Mammary epithelial cell (primary cell): ENCODE measurements at places on chromosomes 5 and 9.

GRCh38 chr5:91119217-91119616 is 263.9 kb downstream of the ARRDC3 start:
- DNase-seq: no peak

GRCh38 chr5:124030043-124030491 is 518.1 kb downstream of the CSNK1G3 start:
- DNase-seq: no peak

DNA sequence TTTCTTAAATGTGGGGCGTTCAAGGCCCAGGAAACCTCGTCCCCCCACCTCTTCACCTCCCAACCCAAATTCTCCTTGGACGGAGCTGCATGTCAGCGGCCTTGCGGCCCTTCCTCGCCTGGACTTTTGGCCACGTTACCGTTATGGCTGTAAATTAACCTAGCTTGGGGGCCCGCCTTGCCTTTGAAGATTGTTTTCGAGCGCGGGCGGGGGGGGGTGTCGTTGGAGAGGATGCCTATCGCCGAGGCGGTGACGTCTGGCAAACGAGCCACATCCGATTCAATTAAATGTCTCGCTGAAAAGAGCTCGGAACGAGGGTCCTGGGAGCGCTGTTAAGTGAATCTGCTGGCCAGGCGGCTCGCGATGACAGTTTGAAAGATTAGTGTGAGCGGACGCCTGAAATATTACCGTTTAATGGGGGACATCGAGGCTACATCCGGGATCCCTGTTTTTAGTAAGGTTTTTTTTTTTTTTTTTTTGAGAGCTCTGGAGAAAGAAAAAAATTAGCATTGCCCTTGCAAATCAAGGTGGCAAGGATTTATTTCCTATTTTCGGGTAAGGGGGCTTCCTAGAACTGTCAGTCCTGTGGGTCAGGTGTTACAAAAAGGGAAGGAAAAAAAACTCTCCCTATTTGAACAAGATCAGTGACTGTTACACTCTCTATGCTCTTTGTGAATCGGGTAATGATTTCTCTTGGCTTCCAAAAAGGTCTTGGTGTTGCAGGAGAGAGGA is 2.3 kb upstream of the NKX2-5 start:
- no peak for DNase-seq

DNA sequence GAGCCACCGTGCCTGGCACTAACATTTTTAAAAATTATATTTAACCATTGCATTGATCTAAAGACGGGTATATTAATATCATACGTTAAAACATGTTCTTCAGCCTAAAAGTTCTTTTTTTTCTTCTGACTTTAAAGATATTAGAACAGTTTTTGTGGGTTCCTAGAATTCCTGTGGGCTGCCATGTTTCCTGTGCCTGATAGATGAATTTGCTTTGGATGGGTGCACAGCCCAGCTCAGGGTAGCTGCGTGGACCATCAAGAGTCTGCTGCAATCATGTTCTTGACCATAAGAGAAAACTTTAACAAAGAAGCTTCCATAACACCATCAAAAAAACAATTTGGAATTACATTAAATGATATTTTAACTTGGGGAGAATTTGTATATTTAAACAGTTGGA is 2.4 kb upstream of the LAMC3 start:
- no peak for DNase-seq

GRCh38 chr5:35668794-35669193 is 51.1 kb downstream of the SPEF2 start:
- no peak for DNase-seq

- DNase-seq: no peak
Observed at GRCh38 chr9:87618226-87618625, 107.7 kb upstream of the CTSL start.

GRCh38 chr9:83219924-83220438 is 157.0 kb upstream of the RASEF start:
- DNase-seq: peak; percentile 20

DNA sequence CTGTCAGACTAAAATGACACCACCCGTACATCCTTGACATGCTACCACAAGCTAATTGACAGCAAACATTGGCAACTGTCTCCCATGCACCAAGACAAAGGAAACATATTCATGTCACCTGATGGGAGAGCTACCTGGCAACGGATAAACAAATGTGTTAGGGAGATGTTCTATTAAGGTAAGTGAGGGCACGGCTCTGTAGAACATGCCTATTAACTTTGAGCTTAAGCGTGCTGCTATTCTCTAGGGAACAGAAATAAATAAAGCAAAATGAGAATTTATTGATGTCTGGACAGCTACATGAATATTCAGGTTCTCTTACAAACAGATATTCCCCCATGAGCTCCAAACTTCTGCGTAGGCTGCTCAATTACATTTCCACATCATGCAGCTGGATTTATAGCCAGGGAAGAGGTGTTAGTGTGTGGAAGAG is 361.4 kb upstream of the RFX3 start:
- DNase-seq: peak; percentile 17

DNA sequence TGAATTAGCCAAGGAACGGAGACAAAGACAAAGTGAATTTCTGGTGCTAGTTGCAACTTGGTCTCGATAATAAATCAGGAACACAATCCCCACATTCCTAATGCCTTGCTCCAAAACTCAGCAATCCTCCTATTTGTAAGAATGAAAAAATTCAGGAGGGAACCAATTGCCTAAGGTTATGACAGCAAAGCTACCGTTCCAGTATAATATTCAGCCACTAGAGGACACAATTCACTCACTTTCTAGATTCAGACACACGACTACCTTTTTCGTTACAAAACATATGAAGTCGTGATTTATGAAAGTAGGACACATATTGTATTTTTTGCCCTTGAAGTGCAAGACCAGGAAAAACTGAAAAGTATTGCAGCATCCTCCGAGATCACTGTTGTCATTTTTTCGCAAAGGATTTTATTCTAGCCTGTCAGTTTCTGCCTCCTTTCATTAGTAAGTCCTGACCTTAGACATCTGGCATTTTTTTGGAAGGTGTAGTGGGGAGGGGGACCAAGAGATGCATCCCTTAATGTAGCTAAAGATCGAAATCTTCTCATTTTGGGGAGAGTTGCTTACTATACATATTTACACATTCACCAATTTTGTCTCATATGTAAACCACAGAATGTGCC is 133.1 kb downstream of the DOCK8 start:
- peak; percentile 51 for DNase-seq

GRCh38 chr9:130662099-130662969 is 2.1 kb upstream of the PRDM12 start:
- DNase-seq: no peak

DNA sequence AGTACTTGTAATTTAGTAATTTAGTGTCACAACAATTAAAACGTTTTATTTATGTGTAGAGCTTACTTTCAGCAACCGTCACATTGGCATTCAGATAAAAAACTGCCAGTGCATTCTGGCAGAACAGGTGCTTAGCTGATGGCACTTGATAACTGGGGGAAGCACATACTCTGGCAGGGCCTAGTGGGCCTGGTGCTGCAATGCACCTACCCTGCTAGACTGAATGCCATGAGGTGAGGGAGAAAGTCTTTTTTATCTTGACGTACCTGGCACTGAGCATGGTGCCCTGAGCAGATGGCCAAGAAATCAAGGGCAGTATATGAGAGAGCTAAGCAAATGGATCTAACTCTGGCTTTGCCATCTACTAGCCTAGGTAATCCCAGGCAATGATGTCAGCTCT is 280.6 kb upstream of the EFNA5 start:
- DNase-seq: no peak

DNA sequence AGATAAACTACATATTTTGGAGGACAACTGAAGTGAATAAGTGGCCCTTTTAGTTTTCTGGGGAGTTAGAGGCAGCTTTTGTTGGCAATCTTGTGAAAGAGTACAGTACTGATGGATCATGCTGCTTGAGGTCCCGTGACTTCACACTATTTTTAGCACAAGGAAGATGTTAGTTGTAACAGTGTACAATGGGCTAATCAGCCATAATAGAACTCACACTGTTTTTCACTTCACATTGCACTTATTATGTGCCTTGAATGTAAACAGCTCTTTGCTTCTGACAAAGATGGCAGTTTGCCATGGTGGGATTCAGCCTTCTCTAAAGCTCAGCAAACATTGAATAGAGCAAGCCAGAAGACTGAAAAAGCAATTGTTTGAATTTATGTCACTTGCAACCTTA is 176.7 kb upstream of the ZNF608 start:
- DNase-seq: no peak

DNA sequence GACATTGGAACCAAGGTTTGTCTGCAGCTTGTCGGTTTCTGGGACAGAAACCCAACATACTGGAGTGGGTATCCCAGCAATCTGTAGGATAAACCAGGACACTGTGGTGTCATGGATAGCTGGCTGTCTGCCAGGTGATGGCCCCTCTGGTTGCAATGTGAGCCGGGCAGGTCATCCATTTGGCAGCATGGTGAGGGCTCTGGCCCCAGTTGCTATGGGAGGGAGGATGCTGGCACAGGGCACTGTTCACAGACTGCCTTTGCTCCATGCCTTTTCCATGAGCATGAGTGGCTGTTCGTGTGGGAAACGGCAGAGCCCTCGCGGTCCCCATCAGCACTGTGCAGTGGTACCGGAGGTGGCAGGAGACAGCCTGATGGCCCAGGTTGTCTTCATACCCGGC is 6.4 kb downstream of the S1PR3 start:
- no peak for DNase-seq

GRCh38 chr5:175380701-175381100 is 63.3 kb downstream of the DRD1 start:
- DNase-seq: no peak

DNA sequence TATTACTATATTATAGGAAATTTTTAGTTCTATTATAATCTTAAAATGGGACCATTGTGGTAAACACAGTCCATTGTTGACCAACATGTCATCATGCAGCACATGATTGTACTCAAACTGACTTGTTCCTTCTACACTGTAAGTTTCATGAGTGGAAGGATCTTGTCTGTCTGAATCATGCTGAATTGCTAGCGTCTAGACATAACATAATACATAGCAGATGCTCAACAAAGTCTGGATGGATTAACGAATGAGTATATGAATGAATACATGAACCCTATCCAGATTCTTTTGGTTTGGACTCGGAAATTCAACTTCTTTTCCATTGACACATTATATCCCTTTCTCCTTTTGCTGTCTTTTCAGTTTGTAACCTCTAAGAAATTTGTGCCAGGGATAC is 429.2 kb upstream of the SGCD start:
- DNase-seq: no peak

DNA sequence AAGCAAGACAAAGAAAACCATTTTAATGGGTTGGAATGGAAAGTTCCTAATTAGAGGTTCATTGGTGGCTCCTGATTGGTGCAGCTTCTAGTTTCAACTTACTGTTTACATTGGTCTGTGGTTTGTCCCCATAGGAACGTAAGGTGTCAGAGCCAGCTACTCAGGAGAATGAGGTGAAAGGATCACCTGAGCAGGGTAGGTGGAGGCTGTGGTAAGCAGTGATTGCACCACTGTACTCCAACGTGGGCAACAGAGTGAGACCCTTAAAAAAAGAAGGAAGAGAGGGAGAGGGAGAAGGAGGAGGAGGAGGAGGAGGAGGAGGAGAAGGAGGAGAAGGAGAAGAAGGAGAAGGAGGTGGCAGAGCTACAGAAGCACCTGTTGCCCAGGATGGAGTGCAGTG is 30.4 kb downstream of the KCNIP1 start:
- DNase-seq: no peak

- no peak for DNase-seq
Observed at GRCh38 chr5:135846311-135846710, 11.8 kb downstream of the SLC25A48 start.

- no peak for DNase-seq
Observed at GRCh38 chr9:133493428-133493827, 14.5 kb upstream of the SLC2A6 start.

DNA sequence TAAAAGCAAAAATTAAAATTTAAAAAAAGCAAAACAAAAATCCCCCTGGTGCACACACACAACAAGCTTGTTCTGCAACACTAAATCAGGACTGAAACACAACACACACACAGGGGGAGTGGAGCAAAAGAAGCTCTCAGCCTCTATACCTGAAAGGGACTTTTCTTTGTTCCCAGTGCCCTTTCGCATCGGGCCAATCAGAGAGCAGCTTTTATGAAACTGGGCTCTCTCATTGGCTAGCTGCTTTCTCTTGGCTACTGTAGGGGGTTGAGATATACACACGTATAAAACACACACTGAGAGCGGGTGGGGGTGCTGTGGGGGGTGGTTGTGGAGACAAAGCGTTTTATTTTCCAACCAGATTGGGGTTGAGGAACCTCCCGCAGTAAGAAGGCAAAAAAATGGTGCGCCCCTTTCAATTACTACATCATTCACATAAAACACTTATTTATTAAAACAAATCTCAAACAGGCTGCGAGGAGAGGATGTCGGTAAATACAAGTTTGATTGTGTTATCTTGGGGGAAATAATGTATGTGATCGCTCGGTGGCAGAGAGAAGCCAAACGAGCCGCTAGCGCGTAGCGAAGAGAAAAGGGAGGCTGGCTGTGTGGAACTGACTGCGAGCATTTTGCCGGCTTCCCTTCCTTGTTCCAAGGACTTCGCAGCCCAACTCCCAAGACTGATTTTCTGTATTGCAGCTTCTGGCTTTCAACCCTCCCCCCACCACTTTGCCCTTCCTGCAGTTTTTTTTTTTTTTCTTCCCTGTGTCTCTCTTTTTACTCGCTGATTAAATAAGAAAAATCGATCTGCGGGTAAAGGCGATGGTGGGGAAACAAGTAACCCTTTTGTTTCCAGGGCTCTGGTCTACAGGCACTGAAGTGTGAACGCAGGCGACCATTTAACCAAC is 2.5 kb upstream of the ZNF608 start:
- DNase-seq: peak; percentile 94

DNA sequence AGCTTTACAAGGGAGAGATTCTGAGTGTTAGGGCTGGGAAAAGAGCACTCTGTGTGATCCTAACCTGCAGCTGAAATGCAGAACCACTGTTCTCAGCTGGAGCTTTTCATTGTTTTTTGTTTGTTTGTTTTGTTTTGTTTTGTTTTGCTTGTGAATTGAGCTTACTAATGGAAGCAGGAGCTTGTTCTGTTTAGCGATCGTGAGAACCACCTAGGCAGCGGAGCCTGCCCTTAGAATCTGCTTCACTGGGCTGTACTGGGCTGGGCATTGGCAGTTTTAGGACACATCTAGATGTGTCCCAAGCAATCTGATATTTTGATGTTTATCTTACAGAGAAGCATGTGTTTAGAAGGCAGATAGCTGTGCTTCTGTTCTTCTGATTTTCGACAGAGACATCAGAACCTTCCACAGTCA is 14.3 kb downstream of the SYK start:
- DNase-seq: no peak

DNA sequence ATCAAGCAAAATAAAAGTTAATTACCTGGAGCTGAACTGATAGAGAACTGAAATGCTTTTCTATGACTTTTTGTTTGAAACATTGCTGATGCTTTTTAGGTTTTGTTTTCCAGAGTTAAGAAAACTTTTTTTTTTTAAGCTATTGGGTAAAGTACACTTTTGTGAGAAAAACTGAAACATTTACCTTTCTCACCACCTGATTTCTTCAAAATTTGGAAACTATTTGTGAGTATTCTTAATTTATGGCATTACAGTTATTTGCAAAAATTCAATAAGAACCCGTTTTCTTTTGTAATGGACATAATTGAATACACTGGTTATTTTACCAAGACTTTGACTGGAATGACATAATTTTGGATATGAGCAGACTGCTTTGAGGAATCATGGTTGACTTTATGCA is 6.6 kb downstream of the C9orf153 start:
- DNase-seq: no peak

- peak; percentile 61 for DNase-seq
Observed at GRCh38 chr5:14816374-14816998, 55.1 kb downstream of the ANKH start.

- peak; percentile 40 for DNase-seq
Observed at GRCh38 chr9:117555964-117556629, 141.2 kb upstream of the ASTN2 start.
